ENCODE measurements at places on chromosomes 12 and 14. TPM values are rescaled to one million over a fixed set of nuclear protein-coding genes. Genes with fewer than 3 reads are reported as not detected.
A peak's percentile ranks its signal among the peaks of the same experiment; 100 is the strongest.

GRCh38 chr12:42504049-42504448, 85.5 kb downstream of the PRICKLE1 start:
- no peak overlapping the region for H3K4me3 ChIP-seq
- H3K27me3 ChIP-seq, result no peaks in the 10 kb centered on the region
- no peaks in the 10 kb centered on the region for H3K36me3 ChIP-seq
- H3K27ac ChIP-seq, result no peak overlapping the region
- no peak for DNase-seq

DNA sequence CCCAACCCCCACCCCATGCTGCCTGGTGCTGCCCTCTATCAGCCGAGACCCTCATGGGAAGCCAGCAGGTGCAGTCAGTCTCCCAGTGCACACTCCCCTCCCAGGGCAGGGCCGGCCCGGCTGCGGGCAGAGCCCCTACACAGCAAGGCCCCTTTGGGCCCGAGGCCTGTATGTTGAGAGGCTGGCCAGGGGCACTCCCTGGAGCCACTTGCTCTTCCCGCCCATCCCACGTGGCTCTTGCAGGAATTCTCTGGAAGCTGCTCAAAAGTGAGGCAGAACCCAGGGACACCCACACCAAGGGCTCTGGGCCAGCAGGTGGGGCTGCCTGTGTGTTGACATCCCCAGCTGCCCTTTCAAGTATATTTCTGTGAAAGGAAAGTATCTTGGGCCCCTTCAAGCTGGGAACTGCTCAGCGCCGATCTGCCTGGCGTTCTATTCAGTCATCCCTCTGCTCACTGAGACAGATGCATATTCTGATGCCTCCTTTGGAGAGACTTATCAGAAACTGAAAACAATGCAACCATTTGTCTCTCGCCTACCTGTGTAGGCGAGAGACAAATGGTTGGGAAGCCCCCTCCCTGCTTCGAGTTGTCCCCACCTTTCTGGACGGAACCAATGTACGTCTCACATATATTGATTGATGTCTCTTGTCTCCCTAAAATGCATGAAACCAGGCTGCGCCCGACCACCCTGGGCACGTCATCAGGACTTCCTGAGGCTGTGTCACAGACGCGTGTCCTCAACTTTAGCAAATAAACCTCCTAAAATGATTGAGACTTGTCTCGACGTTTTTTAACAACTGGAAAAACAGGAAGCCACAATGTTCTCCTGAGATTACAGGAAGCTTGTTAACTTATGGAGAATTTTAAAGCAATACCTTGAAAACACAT, 6.0 kb downstream of the GPR132 start:
- DNase-seq, result no peak
- no peaks in the 10 kb centered on the region for H3K36me3 ChIP-seq
- no peak overlapping the region for H3K4me3 ChIP-seq
- H3K27me3 ChIP-seq, result no peaks in the 10 kb centered on the region

DNA sequence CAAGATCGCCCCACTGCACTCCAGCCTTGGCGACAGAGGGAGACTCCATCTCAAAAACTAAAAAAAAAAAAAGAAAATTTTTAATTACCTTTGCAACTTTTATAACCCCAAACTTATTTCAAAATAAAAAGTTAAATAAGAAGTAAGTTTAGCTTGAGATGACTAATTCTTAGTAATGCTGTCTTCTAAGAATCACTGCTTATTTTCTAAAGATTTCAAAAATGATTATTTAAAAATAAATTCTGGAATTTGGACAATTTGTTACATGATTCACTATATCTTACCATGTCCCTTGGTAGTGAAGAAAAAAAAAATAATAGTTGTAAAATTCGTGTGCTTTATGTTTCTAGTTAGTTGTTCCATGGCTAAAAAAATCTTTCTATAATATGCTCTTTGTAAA, 11.6 kb upstream of the HECTD1 start:
- H3K4me3 ChIP-seq, result no peak overlapping the region
- H3K4me1 ChIP-seq, result no peaks in the 10 kb centered on the region
- H3K36me3 ChIP-seq, result no peaks in the 10 kb centered on the region
- H3K27me3 ChIP-seq, result no peaks in the 10 kb centered on the region
- H3K27ac ChIP-seq, result no peak overlapping the region

- no peaks in the 10 kb centered on the region for H3K4me1 ChIP-seq
- peaks cover 27% of the 10 kb centered on the region for H3K36me3 ChIP-seq
- H3K4me3 ChIP-seq, result no peak overlapping the region
- no peaks in the 10 kb centered on the region for H3K27me3 ChIP-seq
- DNase-seq, result no peak
Observed at GRCh38 chr12:100279607-100280244, 12.7 kb downstream of the SCYL2 start.

DNA sequence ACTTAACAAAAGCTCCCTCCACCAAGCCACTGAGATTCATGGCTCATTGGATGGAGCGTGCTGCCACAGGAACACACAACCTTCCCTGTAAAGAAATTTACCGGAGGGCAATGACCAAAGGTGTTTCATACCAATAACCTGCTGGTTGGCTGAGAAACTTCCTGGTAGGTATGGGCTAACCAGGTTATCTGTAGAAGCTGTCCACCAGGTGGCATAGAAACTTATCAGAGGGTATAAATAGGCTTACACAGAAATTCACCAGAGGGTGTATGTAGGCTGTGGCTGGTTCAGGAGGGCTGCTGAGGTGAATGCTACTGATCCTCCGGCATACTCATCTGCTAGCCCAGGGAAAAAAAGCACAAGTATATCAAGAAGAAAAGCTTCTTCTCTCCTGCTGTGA, 27.1 kb upstream of the MTERF2 start:
- DNase-seq, result peak; percentile 46
- H3K36me3 ChIP-seq, result no peaks in the 10 kb centered on the region
- no peak overlapping the region for H3K4me3 ChIP-seq
- no peaks in the 10 kb centered on the region for H3K27me3 ChIP-seq
- no peaks in the 10 kb centered on the region for H3K4me1 ChIP-seq

DNA sequence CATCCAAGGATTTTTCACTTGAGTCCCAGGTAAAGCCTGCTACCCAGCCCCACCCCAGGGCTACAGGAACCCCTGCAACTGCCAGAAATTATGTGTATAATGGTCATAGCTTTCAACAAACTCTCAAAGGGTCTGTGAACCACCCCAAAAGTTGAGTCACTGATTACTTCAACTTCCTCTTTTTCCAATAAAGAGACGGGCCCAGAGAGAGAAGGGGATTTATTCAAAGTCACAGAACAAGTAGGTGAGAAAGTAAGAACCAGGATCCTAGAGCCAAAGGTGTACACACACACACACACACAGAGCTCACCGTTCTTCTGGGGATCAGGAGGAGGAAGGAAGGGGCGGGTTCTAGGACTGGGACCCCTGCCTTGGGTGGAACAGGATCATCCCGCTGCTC, 4.8 kb upstream of the ITPK1 start:
- H3K36me3 ChIP-seq, result no peaks in the 10 kb centered on the region

- H3K27me3 ChIP-seq, result no peaks in the 10 kb centered on the region
- H3K4me3 ChIP-seq, result no peak overlapping the region
- no peak for DNase-seq
- H3K36me3 ChIP-seq, result no peaks in the 10 kb centered on the region
- H3K27ac ChIP-seq, result no peak overlapping the region
Observed at GRCh38 chr14:24958271-24958670, 91.7 kb downstream of the STXBP6 start.

The PDZRN4 gene
- 3.6 TPM for total RNA-seq

The TAS2R43 gene
- total RNA-seq, result 0.90 TPM

The CDK2 gene
- total RNA-seq, result 35.3 TPM

The SERPINA6 gene
- not detected for total RNA-seq

- H3K4me1 ChIP-seq, result no peaks in the 10 kb centered on the region
- H3K36me3 ChIP-seq, result no peaks in the 10 kb centered on the region
- no peak overlapping the region for H3K27ac ChIP-seq
- no peaks in the 10 kb centered on the region for H3K27me3 ChIP-seq
Observed at GRCh38 chr12:5780536-5780935, 164.5 kb downstream of the ANO2 start.

- H3K36me3 ChIP-seq, result no peaks in the 10 kb centered on the region
- no peak overlapping the region for H3K4me3 ChIP-seq
- DNase-seq, result no peak
- peak overlapping the region; percentile 79 for H3K27ac ChIP-seq
Observed at GRCh38 chr12:95371571-95371970, 102.4 kb upstream of the METAP2 start.

DNA sequence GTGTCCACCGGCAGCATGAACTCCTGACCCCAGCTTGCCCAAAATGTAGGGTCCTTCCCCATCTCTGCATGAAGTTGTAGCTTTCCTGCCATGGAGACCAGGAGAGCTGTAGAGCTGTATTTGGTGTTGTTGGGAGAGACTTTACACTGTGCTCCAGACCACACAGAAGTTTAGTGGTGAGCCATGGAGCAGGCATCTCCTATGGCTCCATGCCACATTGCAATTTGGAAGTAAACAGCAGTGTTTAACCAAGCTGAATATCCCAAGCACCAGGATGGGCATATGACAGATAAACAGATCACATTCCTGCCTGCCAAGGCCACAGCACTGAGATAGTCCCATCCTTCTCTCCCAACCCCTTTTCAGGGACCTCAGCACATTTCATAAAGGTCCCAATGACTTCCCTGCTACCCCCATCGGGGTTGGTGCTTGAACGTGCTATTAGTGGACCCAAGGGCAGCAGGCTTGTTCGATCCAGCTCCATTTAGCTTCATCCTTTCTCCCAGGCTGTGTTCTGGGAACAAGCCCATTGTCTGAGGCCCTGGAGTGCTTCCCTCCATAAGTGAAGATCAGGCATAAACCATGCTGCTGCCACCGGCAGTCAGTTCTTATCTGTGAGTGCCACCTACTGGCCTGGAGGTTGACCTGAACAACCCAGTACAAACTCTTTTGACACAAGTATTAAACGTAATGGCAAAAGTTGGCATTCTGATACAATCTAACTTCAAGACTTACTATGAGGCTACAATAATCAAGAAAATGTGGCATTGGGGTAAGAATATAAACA, 172.3 kb upstream of the ATXN7L3B start:
- no peak overlapping the region for H3K27ac ChIP-seq
- DNase-seq, result peak; percentile 86
- H3K36me3 ChIP-seq, result no peaks in the 10 kb centered on the region
- peak overlapping the region; percentile 17 for H3K4me3 ChIP-seq

DNA sequence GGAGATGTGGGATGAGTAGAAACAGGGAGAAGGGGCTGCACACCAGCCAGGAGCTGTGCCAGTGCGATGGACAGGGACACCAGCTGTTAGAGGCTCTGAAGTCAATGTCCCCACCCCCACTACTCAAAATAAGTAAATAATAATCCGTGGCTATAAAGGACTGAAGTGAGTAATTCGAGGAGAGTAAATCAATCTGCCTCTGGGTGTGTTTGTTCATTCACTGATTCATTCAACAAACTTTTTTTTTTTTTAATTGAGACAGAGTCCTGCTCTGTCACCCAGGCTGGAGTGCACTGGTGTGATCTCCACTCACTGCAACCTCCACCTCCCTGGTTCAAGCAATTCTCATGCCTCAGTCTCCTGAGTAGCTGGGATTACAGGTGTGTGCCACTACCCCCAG, 363.6 kb downstream of the TMEM132D start:
- no peaks in the 10 kb centered on the region for H3K27me3 ChIP-seq
- no peak overlapping the region for H3K27ac ChIP-seq
- H3K36me3 ChIP-seq, result no peaks in the 10 kb centered on the region
- DNase-seq, result no peak
- H3K4me1 ChIP-seq, result no peaks in the 10 kb centered on the region

The GPR135 gene
- total RNA-seq, result 13.1 TPM

- DNase-seq, result no peak
- H3K27me3 ChIP-seq, result no peaks in the 10 kb centered on the region
- no peaks in the 10 kb centered on the region for H3K4me1 ChIP-seq
- H3K4me3 ChIP-seq, result no peak overlapping the region
- H3K27ac ChIP-seq, result no peak overlapping the region
- no peaks in the 10 kb centered on the region for H3K36me3 ChIP-seq
Observed at GRCh38 chr12:32423559-32423958, 24.2 kb downstream of the FGD4 start.

The SETD3 gene
- total RNA-seq, result 90.3 TPM

- H3K27me3 ChIP-seq, result peaks cover 4% of the 10 kb centered on the region
- no peak overlapping the region for H3K27ac ChIP-seq
- H3K4me3 ChIP-seq, result no peak overlapping the region
- H3K36me3 ChIP-seq, result no peaks in the 10 kb centered on the region
- DNase-seq, result no peak
- peaks cover 39% of the 10 kb centered on the region for H3K4me1 ChIP-seq
Observed at GRCh38 chr14:92673601-92674150, 74.8 kb downstream of the LGMN start.

The NEUROD4 gene
- not detected for total RNA-seq

The TUBA1B gene
- total RNA-seq, result 904 TPM

- H3K36me3 ChIP-seq, result no peaks in the 10 kb centered on the region
- no peak overlapping the region for H3K27ac ChIP-seq
- no peak overlapping the region for H3K4me3 ChIP-seq
Observed at GRCh38 chr12:1634590-1635191, 5.7 kb downstream of the WNT5B start.

DNA sequence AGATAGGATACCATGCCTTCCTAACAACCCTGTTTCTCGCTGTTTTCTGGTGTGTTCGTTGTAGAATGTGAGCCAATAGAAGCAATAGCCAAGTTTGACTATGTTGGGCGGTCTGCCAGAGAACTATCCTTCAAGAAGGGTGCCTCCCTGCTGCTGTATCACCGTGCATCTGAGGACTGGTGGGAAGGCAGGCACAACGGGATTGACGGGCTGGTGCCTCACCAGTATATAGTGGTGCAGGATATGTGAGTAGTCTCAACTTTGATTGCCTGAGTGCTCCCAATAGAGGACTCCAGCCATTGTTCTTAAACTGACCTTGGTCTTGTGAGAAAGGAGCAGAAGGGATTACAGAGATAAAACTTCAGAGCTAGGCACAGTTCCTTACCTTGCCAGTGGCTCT, 96.2 kb downstream of the KICS2 start:
- H3K4me3 ChIP-seq, result no peak overlapping the region
- H3K27me3 ChIP-seq, result no peaks in the 10 kb centered on the region
- H3K36me3 ChIP-seq, result no peaks in the 10 kb centered on the region
- no peaks in the 10 kb centered on the region for H3K4me1 ChIP-seq
- H3K27ac ChIP-seq, result no peak overlapping the region

- DNase-seq, result no peak
- no peaks in the 10 kb centered on the region for H3K4me1 ChIP-seq
- H3K27me3 ChIP-seq, result no peaks in the 10 kb centered on the region
Observed at GRCh38 chr12:67096533-67097318, 172.4 kb upstream of the CAND1 start.

GRCh38 chr12:56684745-56685359, 3.2 kb downstream of the PTGES3 start:
- peaks cover 35% of the 10 kb centered on the region for H3K4me1 ChIP-seq
- H3K27me3 ChIP-seq, result no peaks in the 10 kb centered on the region
- DNase-seq, result no peak
- no peak overlapping the region for H3K27ac ChIP-seq
- peaks cover 38% of the 10 kb centered on the region for H3K36me3 ChIP-seq
- no peak overlapping the region for H3K4me3 ChIP-seq

- DNase-seq, result peak; percentile 49
- no peaks in the 10 kb centered on the region for H3K36me3 ChIP-seq
- H3K4me3 ChIP-seq, result no peak overlapping the region
- no peak overlapping the region for H3K27ac ChIP-seq
Observed at GRCh38 chr12:96132819-96133218, 61.4 kb upstream of the ELK3 start.

The PTMS gene
- 7.3 TPM for total RNA-seq
